NCI-H526 (cell line): ENCODE measurements at places on chromosomes 2 and 18.

DNA sequence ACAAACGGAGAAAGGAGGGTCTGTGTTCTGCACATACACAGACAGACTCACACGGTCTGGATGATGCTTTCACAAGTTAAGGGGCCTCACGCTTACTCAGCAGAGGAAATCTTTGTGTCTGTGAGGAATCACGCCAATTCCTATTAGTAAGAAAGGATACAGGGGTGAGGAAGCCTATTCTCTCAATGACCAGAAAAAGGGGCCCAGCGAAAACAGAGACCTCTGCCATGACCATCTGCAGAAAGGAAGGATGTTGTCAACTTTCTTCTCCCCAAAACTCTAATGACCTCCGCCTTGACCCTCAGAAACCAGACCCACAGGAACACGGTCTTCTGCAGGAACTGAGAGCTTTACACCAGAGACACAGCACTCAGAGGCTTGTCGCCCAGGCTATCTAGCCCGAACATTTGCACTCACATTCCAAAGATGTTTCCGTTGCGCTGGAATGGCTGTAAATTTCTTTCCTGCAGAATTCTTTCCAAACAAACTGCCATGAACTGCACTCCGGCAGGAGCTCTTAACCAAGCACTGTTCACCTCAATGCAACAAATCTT, 186.3 kb downstream of the TCF4 start:
- DNase-seq: no peak

DNA sequence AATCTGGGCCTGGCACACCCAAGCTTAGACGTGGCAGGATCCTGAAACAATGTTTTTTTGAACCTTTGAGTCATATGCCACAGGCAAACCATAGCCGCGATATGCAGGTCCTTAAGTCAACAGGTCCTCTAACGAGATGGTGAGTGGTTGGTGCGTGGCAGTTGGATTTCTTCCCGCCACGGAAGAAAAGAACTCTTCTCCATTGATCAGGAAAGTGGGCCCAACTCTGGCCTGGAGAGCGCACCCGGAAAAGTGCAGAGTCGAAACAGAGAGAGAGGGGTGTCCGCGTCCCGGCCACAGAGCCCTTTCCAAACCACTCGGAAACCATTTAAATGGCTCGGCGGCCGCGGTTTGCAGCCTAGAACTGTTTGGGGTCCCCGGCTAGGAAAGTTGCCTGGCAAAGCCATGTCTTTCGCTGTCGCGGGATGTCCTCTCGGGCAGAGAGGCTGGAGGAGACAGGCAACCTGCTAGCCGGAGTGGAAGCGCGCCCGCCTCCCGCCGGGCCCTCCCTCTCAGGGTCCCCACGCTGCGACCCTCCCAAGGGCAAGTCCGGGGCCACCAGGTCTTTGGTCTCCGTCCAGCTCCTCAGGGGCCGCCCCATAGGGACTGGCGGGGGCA, 777 bp downstream of the GALNT3 start:
- DNase-seq: peak; percentile 44

DNA sequence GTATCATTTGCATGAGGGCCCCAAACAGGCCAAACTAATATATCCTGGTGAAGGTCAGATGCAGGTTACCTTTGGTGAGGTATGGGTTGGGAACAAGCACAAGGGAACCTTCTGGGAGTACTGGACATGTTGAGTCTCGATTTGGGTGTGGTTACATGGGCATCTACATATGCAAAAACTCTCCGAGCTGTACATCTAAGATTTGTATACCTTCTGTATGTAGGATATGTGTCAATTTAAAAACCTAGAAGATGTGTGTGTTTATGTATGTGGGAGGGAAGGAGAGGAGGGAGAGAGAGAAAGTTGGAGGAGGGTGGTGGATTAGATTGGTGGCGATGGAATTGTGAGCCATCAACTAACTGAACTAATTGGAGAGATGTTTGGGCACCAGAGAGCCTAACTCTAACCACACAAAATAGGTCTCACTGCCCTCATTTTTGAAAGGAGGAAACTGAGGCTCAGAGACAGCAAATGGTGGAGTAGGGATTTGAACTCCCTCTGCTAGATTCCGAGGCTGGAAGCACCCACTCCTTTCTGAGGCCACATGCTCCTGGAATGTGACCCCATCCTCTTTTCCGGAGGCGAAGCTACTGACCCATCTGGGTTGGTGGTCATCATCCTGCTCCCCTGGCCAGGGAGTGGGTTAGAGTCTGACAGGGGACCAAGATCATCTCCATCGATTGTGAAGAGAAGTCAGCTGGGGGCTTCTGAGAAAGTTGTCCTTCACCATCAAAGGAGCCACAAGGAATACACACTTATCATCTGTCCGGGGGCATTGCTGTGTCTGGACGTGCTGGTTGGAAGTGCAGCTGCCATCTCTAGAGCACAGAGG, 107.3 kb upstream of the MYCN start:
- peak; percentile 100 for DNase-seq

DNA sequence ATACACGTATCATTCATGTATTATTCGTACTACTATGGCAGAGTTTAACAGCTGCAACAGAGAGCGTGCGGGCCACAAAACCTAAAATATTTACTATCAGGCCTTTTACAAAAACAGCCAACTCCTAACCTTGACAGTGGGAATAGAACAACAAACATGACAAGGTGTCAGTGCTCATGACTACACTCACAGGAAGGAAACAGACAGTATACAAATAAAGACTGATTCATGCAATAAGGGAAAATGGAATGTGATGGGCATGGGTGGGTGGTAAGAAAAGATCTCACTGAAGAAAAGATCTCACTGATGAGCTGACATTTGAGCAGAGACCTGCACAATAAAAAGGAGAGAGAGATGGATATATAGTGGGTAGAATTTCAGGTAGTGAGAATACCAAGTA, 347.8 kb downstream of the ALK start:
- no peak for DNase-seq

DNA sequence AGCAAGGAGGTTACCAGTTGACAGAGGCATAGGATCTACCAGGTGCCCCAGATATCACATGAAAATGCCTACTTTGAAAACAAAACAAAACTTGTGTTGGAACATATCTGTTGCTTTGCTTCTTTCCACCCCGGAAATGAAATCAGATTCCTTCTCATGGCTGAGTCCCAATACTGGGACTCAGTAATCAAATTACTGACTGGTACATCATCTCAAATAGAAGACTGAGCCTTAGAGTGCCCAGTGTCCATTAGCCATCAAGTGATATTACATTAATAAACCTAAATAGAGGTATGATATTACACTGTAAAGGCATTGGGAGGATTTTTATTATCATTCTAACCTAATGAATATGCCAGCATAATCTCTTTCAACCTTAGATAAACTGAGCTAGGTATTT, 48.6 kb upstream of the MSTN start:
- no peak for DNase-seq

- DNase-seq: peak; percentile 41
Observed at GRCh38 chr2:31694444-31694843, 113.7 kb upstream of the SRD5A2 start.

DNA sequence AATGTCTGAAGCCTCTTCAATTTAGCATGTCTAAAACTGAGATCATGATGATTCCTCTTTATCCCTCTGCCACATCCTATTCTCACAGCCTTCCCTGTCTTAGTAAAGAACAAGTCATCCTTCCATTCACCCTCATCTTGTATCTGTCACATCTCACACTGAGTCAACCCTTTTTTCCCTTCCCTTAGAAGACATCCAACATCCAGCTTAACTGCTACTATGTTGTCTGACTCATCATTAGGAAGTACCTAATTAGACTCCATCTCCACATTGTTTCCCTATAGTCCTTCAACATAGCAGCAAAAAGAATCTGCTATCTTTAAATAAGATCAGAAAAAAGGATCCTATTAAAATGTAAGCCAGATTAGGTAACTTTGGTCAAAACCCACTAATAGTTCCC, 85.2 kb upstream of the GRB14 start:
- no peak for DNase-seq

GRCh38 chr2:168490015-168490874, 34.2 kb downstream of the CERS6 start:
- no peak for DNase-seq

DNA sequence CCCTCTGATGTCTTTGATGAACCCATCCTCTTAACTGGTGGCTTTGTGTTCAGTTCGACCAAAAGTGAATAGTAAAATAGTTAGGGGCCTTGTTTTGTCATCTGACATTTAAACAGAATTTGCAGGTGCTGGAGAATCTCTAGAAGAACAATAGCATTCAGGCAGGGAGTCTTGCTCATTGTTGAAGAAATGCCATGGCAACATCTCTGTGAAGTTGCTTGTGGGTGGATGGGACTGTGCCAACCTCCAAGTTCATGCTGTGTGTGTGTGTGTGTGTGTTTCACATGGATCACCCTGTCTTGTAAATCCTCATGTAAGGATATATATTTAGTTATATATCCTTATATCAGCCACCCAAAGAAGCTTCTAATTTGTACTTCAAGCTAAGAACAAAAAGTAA, 66.7 kb downstream of the SKA1 start:
- no peak for DNase-seq

GRCh38 chr2:71252862-71253261, 26.0 kb upstream of the PAIP2B start:
- DNase-seq: no peak

- no peak for DNase-seq
Observed at GRCh38 chr2:219457784-219458369, 23.2 kb downstream of the SPEG start.

GRCh38 chr2:236162031-236162845, 5.9 kb downstream of the GBX2 start:
- DNase-seq: peak; percentile 62

DNA sequence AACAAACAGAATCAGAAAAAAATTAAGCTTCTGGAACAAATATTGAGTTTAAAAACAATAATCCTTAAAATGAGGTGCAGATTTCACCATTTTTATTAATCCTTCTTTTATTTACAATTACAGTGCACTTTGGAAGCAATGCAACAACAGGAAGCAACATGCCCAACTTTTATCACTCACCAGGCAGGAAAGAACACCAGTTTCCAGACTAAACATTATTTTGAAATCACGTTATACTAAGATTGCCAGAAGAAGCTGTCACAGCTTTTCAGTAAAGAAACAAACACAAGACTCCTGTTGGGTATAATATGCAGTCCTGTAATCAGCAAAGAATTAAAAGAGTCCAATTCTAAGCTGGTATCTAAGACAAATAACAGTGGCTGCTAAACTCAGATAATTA, 137.9 kb upstream of the ZC3H15 start:
- DNase-seq: no peak
